SK-N-SH treated with all-trans-retinoic acid at 6 μM for 48 hours (cell line): ENCODE measurements at places on chromosomes 2 and 18.

GRCh38 chr2:221350616-221351015 lies 221.5 kb downstream of the EPHA4 start:
- no peak for ATAC-seq

GRCh38 chr2:119599384-119599783 lies 55.1 kb downstream of the CFAP221 start:
- no peak for ATAC-seq

- no peak for ATAC-seq
Observed at GRCh38 chr2:164746713-164747112, 94.9 kb downstream of the COBLL1 start.

GRCh38 chr18:31447530-31448191 lies at the start of gene DSG3:
Gene DSG3, plus strand, starts transcription at chr18:31447741. Its CDS starts 137 bp downstream, at chr18:31447878.
- no peak for ATAC-seq

- ATAC-seq = no peak
Observed at GRCh38 chr2:20177556-20178248, 47.2 kb downstream of the SDC1 start.

DNA sequence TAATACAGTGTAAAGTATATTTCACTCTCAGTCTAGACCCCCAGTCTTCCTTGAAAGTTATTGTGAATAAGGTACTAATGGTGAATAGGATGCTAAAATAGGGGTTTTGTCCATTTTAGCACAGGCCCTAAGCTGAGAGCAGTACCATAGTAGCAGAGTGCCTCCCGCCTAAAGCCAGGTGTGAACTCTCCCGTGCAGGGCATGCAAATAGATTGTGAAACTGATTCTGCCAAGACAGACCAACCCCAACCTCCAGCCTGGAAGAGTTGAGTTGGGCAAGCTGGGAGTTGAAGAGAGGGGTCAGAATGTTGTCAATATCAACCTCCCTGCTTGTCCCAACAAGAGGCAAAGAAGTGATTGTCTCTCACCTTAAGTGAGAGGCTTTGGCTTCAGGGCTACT lies 97.4 kb upstream of the CYRIA start:
- no peak for ATAC-seq

DNA sequence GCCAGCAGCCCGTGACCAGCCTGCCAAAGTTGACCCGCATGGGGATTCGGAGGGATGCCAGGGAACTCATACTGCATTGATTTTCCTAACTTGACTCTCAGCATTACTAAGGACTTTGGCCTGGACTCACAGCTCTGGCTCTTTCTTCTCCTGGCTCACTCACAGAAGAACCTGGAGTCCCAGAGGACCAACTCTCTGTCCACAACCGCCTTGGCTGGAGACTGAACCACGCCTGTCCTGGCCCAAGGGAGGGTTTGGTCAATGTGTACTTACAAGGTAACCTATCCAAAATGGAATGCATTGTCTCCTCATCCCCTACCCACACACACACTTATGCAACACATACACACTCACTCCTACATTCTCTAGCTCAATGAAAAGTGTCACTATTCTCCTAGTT lies 135.6 kb upstream of the KLHL29 start:
- ATAC-seq = no peak

DNA sequence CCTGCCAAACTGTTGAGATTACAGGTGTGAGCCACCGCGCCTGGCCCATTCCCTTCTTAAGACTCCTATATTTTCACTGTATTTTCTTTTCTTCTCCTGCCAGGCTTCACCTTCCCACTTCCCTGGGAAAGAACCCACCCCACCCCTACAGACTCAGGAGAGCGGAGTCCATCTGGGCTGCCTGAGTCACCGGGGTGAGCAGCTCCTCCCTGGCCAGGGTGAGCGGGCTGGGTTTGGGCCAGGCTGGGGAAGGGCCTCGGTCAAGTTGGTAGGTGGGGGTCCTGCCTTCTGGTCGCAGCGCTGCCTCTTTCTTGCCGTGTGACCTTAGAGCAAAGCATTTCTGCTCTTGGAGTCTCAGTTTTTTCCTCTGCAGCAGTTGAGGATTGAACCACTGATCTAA lies 2.1 kb upstream of the GAREM2 start:
- no peak for ATAC-seq

DNA sequence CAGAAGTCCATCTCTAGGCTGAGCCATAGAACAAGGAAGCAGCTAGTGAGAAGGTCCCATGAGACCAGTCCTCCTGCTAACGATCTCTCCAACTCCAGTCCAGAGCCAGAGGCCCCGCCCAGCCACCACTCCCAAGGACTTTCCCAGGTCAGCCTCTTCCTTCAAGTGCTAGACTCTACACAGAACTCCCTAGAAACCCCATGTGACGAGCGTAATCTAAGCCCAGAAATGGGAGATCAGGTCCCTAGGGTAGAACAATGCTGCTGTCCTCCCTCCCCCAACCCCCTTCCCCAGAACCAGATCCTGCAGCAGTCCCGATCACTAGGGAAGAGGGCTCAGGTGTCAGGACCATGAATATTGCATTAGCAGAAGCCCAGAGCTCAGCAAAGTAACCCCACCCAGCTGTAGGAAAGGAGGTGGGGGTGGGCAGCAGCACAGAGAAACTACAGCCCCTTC lies 6.9 kb downstream of the DCTN1 start:
- no peak for ATAC-seq

DNA sequence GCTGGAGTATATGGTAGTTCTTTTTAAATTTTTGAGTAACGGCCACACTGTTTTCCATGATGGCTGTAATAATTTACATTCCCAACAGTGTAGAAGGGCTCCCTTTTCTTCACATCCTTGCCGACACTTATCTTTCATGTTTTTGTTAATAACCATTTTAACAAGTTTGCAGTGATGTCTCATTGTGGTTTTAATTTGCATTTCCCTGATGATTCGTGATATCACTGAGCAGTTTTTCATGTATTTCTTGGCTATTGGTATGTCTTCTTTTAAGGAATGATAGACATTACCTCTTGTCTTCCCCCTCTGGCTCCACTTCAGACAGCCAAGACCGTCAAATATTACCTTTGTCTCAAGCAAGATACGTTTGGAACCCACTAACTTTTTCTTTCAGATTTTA lies 371.1 kb upstream of the NRP2 start:
- no peak for ATAC-seq

DNA sequence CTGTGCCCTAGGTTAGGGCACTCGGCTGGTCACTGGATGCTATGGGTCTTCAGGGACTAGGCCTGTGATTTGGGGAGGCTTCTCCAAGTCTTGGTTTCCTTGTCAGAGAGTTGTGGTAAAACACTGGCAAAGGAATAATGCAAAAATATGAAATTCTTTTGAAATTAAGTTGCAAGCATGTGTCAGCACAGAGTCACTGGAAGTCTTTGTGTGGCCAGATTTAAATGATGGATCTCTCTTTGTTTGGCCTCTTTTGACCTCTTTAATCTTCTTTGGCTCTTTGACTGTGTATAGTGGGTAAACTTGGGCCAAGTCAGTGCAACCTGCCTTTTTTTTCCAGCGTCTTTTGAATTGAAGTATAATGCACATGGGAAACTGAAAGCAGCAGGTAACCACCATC lies 12.1 kb downstream of the HK2 start:
- ATAC-seq = peak; percentile 31

GRCh38 chr18:78641689-78642231 lies 337.9 kb upstream of the SALL3 start:
- no peak for ATAC-seq

- ATAC-seq = no peak
Observed at GRCh38 chr2:225254363-225254762, 145.1 kb upstream of the NYAP2 start.

- ATAC-seq = no peak
Observed at GRCh38 chr2:68290901-68291300, 28.8 kb downstream of the CNRIP1 start.

- peak; percentile 99 for ATAC-seq
Observed at GRCh38 chr2:9914384-9915065, 37.0 kb upstream of the GRHL1 start.

DNA sequence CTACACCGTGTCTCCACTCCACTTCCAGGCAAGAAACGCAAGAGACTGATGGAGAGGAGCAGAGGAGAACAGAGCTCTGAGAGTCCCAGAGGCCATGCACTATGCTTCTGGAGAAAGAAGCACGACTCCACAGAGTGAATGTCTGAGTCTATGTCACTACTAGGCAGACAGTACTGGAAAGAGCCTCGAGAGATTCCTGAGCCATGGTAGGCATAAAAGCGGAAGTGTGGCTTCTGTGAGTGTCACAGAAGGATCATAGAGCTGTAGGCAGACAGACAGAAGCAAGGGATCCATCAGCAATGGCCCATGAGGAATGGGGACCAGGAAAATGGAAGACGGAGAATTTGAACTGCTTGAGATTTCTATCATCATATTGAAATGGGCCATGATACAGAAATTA lies 542.6 kb downstream of the ZEB2 start:
- ATAC-seq = no peak

- ATAC-seq = peak; percentile 50
Observed at GRCh38 chr2:178280244-178280852, 86.0 kb downstream of the OSBPL6 start.

- no peak for ATAC-seq
Observed at GRCh38 chr2:235287375-235287733, 206.5 kb upstream of the AGAP1 start.

DNA sequence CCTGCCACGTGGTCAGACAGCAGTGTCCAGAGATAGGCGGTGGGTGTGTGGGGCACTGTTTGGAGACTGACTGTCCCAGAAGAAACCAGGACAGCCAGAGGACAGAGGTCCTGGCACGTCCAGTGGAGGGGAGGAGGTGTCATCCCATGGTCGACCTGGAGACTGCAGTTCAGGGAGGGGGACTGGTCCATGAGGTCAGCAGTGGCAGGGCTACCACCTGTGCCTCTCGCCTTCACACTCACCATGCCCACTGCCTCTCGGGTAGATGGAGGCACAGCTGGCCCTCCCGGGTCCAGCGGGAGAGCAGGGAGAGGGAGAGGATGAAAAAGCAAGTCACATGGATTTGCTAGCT lies 53.9 kb downstream of the INHBB start:
- no peak for ATAC-seq

DNA sequence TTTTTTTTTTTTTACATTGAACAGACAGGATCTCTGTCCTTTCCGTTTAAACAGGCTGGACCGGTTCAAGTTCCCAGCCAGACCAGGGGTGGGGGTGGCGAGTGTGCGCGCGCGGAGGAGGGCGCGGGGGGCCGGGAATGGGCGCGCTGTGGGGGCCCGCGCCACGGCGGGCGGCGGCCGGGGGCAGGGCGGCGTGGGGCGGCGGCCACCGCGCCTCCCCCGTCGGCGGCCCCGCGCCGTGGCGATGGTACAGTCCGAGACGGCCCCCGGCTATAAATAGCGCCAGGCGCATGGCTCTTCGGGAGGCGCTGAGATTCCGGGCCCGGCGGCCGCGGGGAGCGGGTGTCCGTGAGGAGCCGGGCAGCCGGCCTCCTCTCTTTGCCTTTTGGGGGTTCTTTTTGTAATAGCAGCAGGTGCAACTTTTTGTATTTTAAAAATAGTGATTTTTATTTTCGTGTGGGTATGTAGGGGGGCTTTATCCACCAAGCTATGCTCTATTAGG lies 430 bp upstream of the CELF4 start:
- ATAC-seq = peak; percentile 59

DNA sequence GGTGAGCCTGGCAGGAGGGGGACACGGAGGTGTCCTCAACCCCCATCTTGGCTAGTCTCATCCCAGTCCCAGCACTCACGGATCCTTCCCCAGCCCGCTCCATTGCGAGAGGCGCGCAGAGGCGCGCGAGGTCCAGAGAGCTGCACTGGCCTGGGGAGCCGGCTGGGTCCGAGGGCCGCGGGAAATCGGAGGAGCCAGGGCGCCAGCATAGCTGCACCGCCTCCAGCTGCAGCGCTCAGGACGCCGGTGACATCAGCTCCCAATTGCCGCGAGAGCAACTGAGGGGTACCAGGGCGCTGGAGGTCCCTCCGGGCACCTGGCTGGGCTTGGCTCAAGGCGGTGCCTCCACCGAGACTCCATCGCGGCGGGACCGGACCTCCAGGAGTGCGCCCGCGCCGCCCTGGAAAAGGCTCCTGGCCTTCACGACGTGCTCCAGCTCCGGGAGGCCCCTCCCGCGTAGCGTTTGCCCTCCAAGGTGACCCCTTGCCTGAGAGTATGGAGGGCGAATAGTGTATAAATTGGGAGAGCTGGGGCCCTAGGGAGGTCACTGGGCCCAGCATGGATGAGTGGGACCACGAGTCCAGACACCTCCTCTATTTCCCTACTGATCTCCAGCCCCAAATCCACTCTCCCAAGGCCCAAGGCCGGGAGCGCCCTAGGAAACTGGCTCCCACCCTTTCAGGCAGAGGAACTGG lies 5.5 kb downstream of the RTKN start:
- ATAC-seq = no peak

- no peak for ATAC-seq
Observed at GRCh38 chr18:75124551-75124950, 84.4 kb downstream of the PTGR3 start.

- no peak for ATAC-seq
Observed at GRCh38 chr18:52395146-52395852, 55.3 kb downstream of the DCC start.

- ATAC-seq = no peak
Observed at GRCh38 chr2:158743466-158743865, 51.7 kb upstream of the DAPL1 start.

DNA sequence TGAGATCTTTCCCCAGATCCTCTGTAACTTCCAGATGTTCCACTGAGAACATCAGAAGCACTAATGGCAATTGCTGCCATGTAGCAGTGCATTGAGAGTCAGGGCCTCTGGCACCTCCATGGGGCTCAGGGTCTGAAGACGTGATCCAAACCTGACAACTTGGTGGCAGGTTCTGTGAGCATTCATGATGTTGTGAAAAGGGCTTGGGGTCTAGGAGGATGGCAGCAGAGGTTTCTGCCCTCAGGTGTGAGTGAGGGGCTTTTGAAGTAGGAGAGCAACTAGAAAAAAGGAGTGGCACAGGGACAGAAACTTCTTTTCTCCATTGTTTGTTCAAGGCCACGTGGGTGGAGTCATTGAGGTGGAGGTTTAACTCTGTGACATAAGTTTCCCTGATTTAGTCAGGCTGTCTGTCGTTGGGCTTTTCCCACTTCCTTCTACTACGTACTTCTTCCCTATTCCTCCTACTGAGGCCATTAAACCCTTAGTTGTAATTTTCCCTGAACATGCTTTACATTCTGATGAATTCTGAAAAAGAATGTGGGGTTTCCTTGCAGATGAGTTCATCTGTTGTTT lies 13.1 kb downstream of the CFLAR start:
- ATAC-seq = peak; percentile 7; the same call in 2 of the 3 replicates

- no peak for ATAC-seq
Observed at GRCh38 chr2:42232024-42232423, 62.9 kb downstream of the EML4 start.

GRCh38 chr2:148507970-148508369 lies 136.6 kb upstream of the EPC2 start:
- no peak for ATAC-seq

DNA sequence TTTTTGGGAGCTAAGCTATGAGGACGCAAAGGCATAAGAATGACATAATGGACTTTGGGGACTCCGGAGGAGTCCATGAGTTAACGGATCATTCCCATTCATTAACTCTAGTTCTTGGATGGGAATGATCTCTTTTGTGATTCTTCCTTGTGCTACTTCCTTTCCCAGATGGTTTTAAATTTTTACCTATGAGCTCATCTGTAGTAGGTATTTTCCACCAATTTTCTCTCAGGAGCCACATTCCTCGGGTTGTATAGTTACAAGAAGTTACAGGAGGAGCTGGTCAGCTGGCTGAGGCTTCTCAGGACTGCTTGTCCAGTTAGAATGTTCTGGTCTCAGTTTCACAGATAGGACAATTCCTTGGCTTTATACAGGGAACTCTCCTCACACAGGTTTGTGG lies 42.9 kb upstream of the LPIN2 start:
- peak; percentile 27; the same call in 2 of the 3 replicates for ATAC-seq

- ATAC-seq = peak; percentile 27; the same call in 2 of the 3 replicates
Observed at GRCh38 chr2:168976034-168976654, 55.0 kb downstream of the ABCB11 start.

- ATAC-seq = no peak
Observed at GRCh38 chr2:239700686-239701345, 300.0 kb upstream of the HDAC4 start.

- ATAC-seq = no peak
Observed at GRCh38 chr18:36685580-36685979, 143.2 kb downstream of the TPGS2 start.
